ENCODE measurements at places on chromosomes 5 and 9. TPM values are rescaled to one million over a fixed set of nuclear protein-coding genes. Genes with fewer than 3 reads are reported as not detected.

NUDT12 gene
- total RNA-seq: 7.9 TPM

GRM6 gene
- total RNA-seq: not detected

LIFR gene
- total RNA-seq: 89.8 TPM

CNTLN gene
- 9.8 TPM for total RNA-seq

RPL7A gene
- 840 TPM for total RNA-seq

CTSV gene
- 1.5 TPM for total RNA-seq

GABRA1 gene
- not detected for total RNA-seq

Data from upper lobe of left lung (tissue), 6 donors.